ENCODE measurements at places on chromosomes 3 and 15. TPM values are rescaled to one million over a fixed set of nuclear protein-coding genes. Genes with fewer than 3 reads are reported as not detected.
A peak's percentile ranks its signal among the peaks of the same experiment; 100 is the strongest.

DNA sequence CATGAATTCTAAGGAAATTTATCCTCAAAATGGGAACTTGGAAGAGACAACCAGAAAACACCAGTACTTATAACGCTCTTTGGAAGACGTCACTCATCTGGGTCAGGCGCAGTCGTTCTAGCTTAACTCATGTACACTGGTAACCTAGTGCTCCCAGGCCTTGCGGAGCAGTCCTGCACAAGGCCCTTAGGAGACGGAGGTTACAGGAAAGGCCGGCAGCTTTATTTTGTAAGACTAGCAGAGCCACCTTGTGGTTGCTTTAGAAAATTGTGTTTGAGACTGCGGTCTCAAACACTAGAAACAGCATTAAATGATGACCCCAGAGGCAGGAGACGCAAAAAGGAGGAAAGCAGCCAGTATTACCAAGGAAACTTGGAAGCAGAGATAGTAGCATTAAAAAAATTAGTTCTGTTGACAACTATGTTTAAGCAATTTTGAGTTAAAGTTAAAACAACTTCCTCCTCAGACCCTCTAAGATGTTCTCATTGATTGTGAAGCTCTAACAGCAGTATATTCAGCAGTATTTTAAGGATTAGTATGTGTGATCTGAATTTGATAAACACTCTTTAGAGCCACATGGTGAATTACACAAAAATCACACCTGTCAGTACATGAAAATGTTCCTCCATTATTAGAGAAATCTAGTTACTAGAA lies 141.9 kb upstream of the C2CD4B start:
- peak; percentile 87 for DNase-seq

DNA sequence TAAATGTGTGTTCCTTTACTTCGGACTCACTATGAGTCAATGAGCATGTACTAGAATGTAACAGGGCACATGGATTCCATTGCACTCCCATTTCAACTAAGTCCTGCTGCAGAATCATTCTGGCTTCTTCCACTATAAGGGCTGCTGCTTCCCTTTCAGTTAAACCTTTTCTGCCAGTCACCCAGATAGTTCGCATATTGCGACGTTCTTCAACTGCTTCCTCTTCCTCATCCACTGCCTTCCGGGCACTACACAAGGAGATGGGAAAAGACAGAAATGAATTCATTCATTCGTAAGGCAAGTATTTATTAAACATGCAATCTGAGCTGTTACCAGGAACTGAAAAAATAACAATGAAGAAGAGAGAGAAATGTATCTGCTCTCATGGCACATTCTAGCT lies 55.6 kb downstream of the POLQ start:
- no peak for DNase-seq

- DNase-seq: no peak
Observed at GRCh38 chr3:191240486-191240885, 41.4 kb downstream of the OSTN start.

DNA sequence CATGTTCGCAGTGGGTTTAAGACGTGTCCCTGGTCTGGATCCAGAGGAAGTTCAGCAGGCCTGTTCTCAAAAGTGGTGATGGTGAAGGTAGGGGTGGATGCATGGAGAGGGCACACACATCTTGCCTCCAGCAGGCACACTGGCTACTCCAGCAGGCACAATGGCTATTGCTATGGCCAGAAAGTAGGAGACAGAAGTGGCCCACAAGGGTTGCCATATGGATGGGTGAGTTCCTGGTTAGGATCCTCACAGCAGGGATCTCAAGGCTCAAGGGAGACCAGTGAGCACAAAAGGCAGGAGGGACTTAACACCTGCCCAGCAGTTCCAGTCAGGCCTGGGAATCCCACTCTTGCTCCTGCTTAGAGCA lies 107.9 kb downstream of the LRIG1 start:
- no peak for DNase-seq

GRCh38 chr15:68380456-68380855 lies 51.5 kb downstream of the ITGA11 start:
- DNase-seq: peak; percentile 27

DNA sequence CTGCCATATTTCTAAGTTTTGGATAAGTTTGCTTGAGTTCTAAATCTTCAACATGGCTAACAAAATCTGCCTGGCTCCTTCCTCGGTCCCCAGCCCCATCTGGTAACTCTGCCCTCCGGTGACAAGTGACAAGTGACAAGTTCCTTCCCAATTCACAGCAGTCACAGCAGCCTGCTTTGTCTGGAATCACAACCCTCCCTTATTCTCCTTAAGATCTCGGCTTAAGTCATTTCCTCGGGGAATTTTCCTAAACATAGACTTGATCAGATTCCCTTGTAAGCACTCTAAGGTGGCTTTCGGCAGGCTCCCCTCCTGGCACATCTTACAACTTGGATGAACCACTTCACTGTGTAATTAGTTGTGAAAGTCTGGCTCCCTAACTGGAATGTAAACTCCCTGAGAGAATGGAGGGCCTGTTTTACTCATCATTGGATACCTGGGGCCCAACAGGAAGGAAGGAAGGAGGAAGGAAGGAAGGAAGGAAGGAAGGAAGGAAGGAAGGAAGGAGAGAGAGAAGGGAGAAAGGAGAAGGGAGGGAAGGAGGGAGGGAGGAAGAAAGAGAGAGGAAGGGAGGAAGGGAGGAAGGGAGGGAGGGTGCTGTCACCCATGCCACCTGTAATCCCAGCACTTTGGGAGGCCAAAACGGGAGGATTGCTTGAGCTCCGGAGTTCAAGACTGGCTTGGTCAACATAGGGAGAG lies 126.4 kb downstream of the SHQ1 start:
- DNase-seq: peak; percentile 51

DNA sequence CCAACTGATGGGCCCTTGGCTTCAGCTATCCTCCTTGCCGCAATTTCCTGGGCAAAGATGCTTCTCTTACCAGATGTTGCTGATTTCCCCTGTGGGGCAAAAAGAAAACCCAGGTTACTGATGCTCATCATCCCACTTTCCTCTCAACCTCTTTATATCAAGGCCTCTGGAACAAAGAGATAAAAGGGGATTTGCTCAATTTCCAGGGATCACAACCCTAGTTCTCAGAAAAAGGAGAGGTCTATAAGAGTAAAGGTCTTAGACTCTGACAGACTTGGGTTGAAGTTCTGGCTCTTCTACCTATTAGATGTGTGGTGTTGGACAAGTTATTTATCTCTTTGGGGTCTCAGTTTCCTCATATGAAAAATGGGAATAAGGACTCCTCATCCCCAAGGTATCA lies 8.5 kb downstream of the RPAP1 start:
- no peak for DNase-seq

DNA sequence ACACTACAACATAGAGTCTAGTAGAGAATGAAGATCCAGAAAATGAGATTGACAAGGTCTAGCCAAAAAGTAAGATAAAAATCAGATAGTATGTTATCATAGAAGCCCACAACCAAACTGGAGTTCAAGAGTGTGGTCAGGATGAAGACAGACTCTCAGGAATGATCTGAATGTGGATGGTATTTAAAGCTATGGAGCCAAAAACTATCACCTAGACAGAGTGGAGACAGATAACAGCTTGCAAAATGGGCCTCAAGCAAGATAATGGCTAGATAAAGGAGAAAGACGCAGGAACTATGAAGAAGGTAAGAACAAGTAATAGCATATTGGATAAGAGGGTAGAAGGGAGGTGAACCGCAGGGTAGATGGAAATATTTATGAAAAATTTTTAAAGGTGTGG lies 35.4 kb downstream of the ZMAT3 start:
- DNase-seq: no peak

GRCh38 chr15:62756326-62756994 lies 286.1 kb upstream of the TPM1 start:
- DNase-seq: no peak

DNA sequence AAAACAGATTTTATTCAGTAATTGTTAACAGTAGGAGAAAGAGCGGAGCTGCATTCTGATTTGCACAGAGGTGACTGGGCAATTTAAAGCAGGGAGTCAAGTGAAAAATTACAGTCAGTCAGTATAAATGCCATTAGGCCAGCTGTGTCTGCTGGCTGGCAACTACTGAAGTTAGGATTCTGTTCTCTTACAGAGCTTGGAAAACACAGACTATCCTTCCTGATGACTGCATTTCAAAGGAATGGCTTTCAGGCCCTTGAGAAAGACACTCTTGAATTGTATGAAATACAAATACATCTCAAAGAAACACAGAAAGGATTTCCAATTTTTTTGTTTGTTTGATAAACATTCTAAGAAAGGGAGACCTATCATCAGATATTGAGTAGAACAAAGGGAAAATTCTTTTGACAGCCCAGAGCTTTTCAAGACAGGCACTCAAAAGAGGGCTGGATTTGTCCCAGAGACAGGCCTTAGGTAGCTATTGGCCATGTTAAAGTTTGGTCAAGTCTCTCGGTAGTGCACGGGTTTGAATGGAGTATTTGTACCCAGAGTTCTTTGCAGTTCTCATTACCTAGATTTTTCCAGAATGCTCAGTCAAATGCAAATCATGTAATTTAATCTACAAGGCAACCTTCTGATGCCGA lies 551.2 kb upstream of the CCDC54 start:
- no peak for DNase-seq

- peak; percentile 88 for DNase-seq
Observed at GRCh38 chr15:68578980-68579935, at the start of gene CORO2B. Gene CORO2B, plus strand, starts transcription at chr15:68578993. Its CDS starts 270 bp downstream, at chr15:68579263.

- DNase-seq: peak; percentile 82
Observed at GRCh38 chr3:53169045-53169831, 8.2 kb downstream of the PRKCD start.

DNA sequence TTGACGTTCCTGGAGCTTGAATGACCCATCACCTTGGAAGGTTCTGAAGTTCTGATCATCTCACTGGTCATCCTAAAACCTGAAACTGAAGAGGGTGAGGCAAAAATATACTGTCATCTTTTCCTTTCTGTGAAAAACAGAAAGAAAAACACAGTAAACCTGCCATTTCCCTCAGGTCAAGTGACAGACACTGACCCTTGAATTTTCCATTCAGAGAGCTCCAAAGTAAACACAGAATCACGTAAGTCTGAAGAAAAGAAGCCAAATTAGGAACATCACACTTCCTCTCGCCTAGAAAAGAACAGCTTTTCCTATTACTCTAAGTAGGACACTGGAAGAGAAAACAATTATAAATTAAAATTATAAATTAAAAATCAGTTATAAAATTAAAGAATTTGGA lies 78.7 kb upstream of the TGFBR2 start:
- no peak for DNase-seq

DNA sequence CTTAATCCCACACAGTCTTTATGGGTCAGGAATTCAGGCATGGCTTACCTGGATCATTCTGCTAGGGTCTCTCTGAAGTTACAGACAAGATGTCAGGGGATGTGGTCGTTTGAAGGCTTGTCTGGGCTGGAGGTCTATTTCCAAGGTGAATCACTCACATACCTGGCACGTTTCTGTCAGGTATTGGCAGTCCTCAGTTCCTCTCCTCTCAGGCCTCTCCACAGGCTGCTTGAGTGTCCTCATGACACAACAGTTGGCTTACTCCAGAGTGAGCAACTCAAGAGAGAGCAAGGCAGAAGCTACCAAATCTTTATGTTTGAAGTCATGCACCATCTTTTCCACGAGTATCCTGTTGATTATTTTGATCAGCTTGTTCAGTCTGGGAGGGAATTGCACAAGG lies 43.9 kb upstream of the PARP14 start:
- no peak for DNase-seq

GRCh38 chr3:174243171-174243570 lies 616.0 kb upstream of the NAALADL2 start:
- no peak for DNase-seq

DNA sequence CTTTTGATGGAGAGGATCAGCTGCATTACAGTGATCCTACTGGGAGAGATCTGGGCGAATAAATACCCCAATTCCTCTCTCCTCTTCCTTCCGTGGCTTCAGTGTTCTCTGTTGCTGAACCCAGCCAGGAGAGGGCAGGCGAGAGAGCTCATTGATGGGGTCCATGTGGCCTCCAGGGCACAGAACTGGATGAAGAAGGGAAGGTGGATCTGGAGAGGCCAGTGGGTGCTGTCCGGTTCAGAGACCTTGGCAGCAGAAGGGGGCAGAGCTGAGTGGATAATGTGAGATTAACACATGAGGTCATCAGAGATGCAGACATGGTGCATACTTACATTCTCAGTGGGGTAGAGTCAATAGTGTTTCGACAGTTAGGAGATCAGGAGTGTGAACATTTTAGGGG lies 193.6 kb downstream of the CLSTN2 start:
- DNase-seq: peak; percentile 92

DNA sequence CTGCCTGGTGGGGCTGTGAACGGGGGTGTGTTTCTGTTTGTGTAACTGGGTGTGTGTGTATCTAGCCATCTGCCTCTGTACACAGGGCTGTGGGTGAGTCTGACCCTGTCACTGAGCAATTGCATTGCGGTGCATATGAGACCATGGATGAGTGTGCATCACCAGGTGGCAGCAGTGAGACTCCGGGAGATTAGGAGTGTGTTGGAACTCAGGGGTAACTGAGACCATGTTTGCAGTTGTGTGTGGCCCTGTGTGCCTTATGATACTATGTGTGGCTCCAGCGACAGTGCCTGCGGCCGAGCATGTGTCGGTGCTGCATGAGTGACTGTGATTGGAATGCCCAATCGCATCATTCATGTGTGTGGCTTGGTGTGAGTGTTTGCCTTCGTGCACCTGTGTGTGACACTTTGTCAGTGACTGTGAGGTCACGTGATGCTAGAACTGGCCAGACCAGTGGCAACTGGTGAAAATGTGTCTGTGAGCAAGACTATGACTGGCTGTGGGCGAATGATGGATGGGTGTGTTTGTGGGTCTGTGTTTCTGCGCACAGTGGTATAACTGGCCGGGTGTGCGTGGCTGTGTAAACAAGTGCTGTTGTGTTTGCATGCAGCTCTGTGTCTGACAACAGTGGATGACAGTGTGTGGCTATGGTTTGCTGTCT lies 14.0 kb downstream of the VILL start:
- peak; percentile 88 for DNase-seq

GRCh38 chr3:143315766-143316165 lies 196.2 kb downstream of the CHST2 start:
- no peak for DNase-seq

GRCh38 chr3:157530637-157531300 lies 27.6 kb upstream of the VEPH1 start:
- DNase-seq: no peak

GRCh38 chr3:37703626-37704025 lies 158.1 kb upstream of the CTDSPL start:
- DNase-seq: no peak

SLC28A1 gene
- total RNA-seq: not detected

ITIH1 gene
- not detected for total RNA-seq

SUSD5 gene
- 2.1 TPM for total RNA-seq

COL7A1 gene
- 14.5 TPM for total RNA-seq

TIPIN gene
- total RNA-seq: 22.7 TPM

HYAL1 gene
- 0.88 TPM for total RNA-seq

CCDC39 gene
- 0.25 TPM for total RNA-seq

GPR171 gene
- not detected for total RNA-seq

HAPLN3 gene
- total RNA-seq: 7.1 TPM

DNAJC13 gene
- total RNA-seq: 36.2 TPM

CDHR4 gene
- not detected for total RNA-seq

CNTN6 gene
- total RNA-seq: 0.23 TPM

HCLS1 gene
- total RNA-seq: 1.3 TPM

SLC22A14 gene
- total RNA-seq: 0.20 TPM

MDFIC2 gene
- total RNA-seq: not detected

RBMS3 gene
- 6.5 TPM for total RNA-seq

HTR3E gene
- total RNA-seq: not detected

DZIP1L gene
- 20.8 TPM for total RNA-seq

GRAMD1C gene
- total RNA-seq: 3.4 TPM

All from endodermal cell (in vitro differentiated cells).